Body of pancreas (tissue), 4 donors: ENCODE measurements at places on chromosomes 6 and 20. TPM values are rescaled to one million over a fixed set of nuclear protein-coding genes. Genes with fewer than 3 reads are reported as not detected.
A peak's percentile ranks its signal among the peaks of the same experiment; 100 is the strongest.

- DNase-seq, result no peak
Measured at GRCh38 chr6:1503811-1504210, 105.9 kb upstream of the FOXC1 start.

GRCh38 chr6:112281821-112282615, 27.7 kb upstream of the LAMA4 start:
- peak; percentile 38 for DNase-seq

GRCh38 chr6:148818939-148819575, 72.2 kb downstream of the UST start:
- no peak for DNase-seq

DNA sequence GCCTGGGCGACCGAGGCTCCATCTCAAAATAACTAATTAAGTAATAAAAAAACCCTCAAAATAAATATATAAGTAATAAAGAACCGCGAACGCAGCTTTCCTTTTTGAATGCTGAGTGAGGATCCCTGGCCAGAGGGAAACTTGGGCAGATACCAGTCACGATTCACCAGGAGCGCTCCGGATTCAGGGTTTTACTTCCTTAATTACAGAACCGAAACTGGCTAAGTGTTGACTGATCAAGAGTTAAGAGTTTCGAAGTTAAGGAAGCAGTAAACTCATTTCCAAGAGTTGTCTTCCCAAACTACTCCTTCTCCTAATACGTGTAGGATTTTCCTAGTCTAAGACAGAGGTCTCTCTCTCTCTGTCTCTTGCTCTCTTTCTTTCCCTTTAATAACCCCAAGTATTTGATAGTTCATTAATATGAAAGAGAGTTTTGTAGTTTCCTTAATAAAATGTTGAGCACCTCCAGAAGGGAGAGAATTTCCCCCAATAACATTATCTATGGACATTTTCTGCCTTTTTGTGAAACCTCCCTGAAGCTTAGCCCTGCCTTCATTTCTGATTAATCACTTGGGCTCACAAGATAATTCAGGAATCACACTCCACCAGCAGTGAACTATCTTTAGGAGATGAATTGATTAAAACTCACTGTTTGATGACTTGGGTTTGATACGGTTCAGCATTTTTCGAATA, 61.4 kb upstream of the ZNF217 start:
- peak; percentile 58 for DNase-seq

DNA sequence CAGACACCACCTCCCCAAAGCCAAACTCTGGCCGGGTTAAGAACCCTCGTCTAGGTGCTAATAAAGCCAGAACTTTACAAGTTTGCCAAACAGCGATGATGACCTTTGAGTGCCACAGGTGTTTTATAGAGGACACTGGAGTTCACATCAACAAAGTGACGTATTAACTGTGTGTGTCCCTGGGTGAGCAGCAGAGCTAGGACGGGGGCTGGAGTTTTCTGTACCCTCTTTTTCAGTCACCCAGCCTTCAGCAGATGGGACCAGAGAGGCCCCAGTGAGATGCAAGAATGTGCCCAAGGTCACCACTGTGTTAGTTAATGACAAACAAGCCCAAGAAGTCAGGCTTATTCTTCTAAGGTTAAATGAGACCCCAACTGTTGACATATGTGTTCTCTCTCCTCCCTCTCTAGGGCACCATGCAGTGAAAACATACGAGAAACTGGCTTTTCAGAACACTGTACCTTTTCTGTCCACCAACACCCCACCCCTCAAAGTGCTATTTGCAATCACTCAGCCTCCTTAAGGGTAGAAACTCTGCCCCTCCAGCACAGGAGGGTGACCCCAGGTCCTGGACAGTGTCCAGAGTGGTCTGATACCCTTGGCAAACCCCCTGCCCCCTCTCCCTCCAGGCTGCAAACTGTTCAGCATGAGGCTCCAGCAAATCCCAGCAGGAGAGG, 5.2 kb downstream of the SDC4 start:
- peak; percentile 87 for DNase-seq

GRCh38 chr6:12947967-12948366, 231.4 kb downstream of the PHACTR1 start:
- no peak for DNase-seq

DNA sequence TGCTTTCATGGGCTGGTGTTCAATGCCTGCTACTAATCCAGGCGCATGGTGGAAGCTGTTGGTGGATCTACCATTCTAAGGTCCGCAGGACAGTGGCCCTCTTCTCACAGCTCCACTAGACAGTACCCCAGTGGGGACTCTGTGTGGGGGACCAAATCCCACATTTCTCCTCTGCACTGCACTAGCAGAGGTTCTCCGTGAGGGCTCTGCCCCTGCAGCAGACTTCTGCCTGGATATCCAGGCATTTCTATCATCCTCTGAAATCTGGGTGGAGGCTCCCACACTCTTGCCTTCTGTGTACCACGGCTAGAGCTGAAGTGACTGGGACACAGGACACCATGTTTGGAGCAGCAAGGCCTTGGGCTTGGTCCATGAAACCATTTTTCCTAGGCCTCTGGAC, 134.1 kb upstream of the C6orf118 start:
- no peak for DNase-seq

DNA sequence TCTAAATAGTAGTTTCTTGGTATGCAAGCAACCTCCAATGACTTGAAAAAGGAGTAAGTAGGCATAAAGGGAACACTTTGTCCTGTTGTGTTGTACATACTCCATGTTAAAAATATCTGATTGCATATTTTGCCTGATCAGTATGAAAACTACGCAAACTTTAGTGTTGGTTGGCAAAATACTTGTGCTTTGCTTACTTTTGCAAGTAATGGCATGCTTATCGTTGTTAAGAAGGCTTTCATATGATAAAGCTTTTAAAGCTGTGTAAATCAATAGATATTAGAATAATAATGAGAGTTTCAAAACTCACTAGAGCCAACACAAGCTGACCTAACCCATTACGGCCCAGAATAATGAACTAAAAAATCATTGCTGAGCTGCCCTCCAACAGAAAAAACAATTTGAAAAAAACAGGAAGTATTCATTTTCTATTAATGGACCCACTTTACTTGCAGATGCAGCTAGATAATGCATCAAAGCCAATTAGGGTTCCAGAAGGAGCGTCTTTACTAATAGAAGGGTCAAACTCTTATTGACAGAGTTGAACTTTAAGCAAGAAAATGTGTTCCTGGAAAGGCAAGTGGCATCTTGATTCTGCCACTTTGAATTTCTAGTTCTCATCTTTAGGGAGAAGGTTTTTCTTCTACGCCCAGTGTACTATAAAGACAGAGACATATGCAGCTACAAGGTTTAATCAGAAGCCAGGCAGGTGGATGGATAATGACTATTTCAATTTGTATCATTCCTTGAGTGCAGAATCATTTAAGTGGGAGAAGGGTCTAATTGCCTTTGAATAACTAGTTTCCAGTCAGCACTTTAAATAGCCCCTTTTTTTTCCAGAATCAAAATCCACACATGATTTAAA, 82.2 kb downstream of the SNAP25 start:
- DNase-seq, result no peak

DNA sequence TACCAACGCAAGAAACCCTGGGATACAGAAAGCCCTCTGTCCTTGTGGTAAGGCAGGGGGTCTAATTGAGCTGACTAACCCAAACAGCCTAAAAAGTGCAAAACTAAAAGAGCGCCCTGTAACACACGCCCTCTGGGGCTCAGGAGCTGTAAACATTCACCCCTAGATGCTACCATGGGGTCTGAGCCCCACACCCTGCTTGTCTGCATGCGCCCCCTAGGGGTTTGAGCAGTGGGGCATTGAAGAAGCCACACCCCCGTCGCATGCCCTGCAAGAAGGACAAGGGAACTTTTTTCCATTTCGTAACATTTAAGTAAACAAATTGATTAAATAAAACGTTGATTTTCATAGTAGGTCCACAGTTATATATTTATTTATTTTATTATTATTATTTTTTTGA, 616.9 kb upstream of the MAN1A1 start:
- DNase-seq, result no peak

GRCh38 chr6:117188627-117189201, 76.6 kb upstream of the VGLL2 start:
- DNase-seq, result no peak

DNA sequence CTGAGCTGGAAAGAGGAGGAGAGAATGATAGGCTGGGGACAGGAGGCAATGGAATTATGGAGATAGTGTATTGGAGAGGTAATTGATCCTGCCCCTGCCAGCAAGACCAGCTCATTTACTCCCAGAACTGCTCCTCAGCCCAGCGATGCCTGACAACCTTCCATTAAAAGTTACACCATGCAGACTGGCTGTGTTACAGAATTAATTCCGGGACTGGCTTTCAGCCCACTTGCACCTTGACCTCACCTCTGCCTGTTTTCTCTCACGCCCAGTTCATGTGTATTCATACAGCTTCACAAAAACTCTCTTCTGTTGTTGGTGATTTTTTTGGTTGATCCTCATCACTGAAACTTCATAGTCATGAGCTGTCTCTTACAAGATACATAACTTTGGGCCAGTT, 207.3 kb downstream of the PLCB1 start:
- peak; percentile 34 for DNase-seq

DNA sequence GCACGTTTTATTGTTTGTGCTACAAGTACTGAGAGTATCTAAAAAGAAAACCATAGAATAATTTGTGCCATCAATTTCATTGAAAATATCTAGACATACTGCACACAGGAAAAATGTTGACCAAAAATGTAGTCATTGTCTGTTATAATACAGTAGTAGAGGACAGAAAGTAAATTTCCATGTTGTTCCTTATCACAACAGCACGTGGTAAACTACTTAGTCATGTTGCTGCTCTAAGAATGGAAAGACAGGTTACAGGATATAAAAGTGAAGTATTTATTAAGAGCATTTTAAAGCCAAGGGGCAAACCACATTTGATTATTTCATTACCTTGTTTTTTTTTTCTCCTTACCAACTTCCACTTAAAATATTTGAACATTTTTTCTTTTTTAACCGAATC, 89.0 kb upstream of the CEP85L start:
- DNase-seq, result no peak

GRCh38 chr6:113627480-113627879, 229.7 kb upstream of the MARCKS start:
- DNase-seq, result no peak

DNA sequence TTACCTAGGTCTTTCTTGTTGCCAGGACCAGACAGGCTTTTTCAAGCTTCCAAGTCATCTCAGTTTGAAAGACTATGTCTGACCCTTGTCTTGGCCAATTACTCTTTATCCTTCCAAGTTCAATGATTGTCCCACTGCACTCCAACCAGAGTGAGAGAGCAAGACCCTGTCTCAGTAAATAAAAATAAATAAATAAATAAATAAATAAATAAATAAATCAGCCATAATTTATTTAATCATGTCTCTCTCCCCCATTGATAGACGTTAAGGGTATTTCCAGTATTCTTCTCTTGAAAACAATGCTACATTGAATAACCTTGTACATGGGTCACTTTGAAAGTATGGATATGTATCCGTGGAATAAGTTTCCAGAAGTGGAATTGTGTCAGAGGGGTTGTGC, 83.2 kb downstream of the PTPRA start:
- DNase-seq, result no peak

DNA sequence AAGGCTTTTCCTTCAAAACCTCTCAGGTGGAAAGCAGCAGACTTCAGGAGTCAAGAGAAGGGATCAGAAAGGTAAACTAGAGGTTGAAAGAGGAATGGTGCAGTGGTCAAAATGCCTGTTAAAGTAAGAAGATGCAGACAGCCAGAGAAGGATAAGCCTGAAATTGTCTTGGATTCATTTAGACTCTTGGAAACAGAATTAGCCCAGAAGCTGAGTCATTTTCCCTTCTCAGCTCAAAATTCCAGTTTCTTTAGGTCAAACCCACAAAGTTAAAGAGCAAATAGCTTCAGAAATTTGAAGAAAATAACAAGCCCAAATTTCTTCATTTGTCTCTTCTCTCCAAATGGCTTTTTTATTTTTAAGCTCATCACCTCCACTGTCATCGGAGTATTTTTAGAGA, 73.9 kb downstream of the DHX35 start:
- no peak for DNase-seq

DNA sequence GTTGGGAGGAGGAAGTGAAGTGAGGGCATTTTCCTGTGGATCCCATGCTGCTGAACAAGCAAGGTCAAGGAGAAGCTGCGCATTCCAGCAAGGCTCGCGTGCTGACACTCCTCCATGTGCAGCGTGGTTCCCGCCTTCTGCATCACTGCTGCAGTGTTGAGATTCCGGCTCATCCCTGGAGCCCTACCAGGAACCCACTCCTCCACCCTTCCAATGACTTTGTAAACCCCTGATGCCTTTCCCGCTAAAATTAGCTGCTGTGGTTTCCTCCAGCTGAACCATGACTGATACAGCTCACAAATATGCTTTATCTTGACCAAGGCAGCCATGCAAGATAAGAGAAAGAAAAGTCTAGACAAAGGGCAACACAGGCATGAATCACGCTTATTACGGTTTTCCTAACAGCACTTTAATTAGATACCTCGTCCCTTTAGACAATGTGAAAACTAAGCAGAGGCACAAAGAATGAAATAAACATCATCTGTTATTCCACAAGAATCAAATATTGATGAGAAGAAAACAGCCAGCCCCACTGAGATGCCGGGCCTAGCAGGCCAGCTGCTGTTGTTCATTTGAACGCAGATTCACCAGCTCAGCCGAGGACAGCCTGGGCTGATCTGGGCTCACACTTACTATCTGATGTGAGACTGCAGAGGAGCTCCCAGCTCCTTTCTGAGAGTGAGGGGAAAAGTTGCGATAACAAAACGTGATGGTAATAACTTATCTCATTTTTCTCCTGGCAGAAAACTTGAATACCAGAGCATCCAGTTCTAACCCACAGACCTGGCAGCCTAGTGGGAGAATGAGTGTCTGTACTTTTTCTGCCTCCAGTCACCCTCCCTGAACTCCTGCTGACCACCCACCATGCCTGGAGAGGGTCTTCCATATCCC, 14.2 kb upstream of the BNIP5 start:
- peak; percentile 46 for DNase-seq

DNA sequence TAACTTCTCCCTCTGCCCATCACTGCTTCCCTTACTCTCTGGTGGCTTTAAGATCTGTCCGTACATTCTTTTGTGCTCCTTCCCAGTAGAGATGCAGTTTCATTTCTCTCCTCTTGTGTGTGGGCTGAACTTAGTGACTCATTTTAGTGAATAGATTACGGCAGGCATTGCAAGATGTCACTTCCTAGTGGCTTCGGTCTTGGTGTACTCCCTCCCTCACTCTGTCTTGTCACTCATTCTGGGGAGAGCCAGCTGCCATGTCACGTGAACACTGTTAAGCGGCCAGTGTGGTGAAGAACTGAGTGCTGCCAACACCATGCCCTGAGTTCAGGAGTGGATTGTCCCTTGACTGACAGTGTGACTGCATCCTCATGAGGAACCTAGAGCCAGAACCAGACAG, 115.9 kb downstream of the OTOR start:
- no peak for DNase-seq

The WFDC12 gene
- total RNA-seq, result not detected

The COL12A1 gene
- 35.3 TPM for total RNA-seq

The PRKN gene
- total RNA-seq, result 8.2 TPM

The BNIP5 gene
- 0.52 TPM for total RNA-seq

The RFX6 gene
- total RNA-seq, result 0.66 TPM

The ENPP3 gene
- total RNA-seq, result not detected

The PACRG gene
- 7.8 TPM for total RNA-seq

The CST7 gene
- total RNA-seq, result 1.8 TPM

The HLA-DQB1 gene
- total RNA-seq, result 1.6 TPM

The TENT5A gene
- 8.2 TPM for total RNA-seq

The FAM209B gene
- not detected for total RNA-seq
